ENCODE measurements at places on chromosomes 2 and 18.

DNA sequence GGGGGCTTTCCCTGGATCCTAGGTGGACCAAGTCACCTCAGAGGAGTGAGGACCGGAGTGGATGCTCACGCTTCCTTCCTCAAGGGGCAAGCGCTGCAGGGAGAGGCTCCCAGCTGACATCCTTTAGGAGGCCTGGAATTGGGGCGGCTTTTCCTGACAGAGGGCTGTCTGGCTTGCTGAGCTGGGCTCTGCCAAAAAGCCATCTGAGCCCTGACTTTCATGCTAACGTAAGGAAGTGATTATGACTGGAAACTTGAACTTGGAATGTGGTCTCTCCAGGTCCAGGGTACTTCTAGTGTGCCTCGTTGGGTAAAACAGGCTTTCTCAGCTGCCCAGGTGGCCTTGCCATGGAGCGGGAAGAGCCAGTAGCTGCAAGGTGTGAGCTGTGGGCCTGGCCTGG lies 268.3 kb upstream of the SPRED2 start:
- peaks cover 27% of the 10 kb centered on the region for H3K27me3 ChIP-seq
- no peaks in the 10 kb centered on the region for H3K4me1 ChIP-seq
- H3K36me3 ChIP-seq: no peaks in the 10 kb centered on the region
- no peak overlapping the region for H3K27ac ChIP-seq
- DNase-seq: no peak

DNA sequence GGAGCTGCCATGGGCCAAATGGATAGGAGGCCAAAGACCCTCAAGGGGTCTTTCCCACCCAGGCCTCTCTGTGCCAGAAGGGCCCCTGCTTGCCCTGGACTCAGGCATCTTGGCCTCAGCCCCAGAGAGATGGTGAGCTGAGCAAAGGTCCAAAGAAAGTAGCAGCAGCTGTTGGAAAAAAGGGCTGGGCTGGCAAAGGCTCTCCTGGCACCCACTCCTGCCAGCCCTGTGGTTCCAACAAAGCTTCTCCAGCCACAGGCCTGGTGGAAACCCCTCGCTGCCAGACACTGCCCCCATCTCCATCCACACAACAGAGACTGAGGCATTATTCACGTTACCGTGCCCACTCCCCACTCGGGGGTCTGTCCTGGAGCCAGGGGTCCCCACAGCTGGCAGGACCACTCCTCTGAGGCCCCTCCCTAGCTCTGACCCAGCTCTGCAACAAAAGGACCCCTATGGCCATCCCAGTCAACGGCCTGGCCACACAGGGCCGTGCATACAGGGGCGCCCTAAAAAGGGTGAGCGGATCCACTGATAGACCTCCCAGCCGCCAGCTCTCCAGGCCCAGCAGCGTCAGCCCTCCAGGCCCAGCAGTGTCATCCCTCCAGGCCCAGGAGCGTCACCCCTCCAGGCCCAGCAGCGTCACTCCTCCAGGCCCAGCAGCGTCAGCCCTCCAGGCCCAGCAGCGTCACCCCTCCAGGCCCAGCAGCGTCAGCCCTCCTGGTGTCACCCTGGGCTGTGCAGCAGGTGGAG lies 10.1 kb downstream of the BIN1 start:
- no peak for DNase-seq
- H3K4me3 ChIP-seq: no peak overlapping the region
- no peak overlapping the region for H3K27ac ChIP-seq
- H3K27me3 ChIP-seq: no peaks in the 10 kb centered on the region

DNA sequence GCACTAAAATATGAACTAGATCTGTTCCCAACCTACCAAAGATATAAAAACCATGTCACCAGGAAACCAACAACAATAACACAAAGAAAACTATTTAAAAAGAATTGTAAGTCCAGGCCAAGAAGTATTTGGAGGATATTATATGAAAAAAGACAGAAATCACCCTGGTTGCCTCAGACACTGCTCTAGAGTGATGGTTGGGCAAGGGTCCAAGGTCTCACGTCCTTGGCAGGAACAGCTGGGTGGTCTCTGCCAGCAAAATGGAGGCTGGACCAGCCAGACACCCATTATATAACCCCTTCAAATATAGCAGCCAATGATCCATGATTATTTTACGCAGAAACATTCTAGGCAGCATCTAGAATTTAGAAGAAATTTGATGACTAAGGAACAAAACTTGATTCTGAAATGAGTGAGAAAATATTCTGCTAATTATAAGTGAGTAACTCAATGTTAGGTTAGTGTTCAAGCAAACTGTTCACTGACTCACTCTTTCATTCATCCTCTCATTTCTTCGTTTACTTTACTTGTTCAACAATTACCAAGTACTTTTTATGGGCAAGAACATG lies 35.4 kb downstream of the MRPL35 start:
- H3K27me3 ChIP-seq: peaks cover 8% of the 10 kb centered on the region
- no peak overlapping the region for H3K4me3 ChIP-seq
- H3K4me1 ChIP-seq: peaks cover 7% of the 10 kb centered on the region
- DNase-seq: no peak
- no peak overlapping the region for H3K27ac ChIP-seq
- no peaks in the 10 kb centered on the region for H3K36me3 ChIP-seq

- H3K4me1 ChIP-seq: no peaks in the 10 kb centered on the region
- no peak for DNase-seq
- no peaks in the 10 kb centered on the region for H3K27me3 ChIP-seq
- H3K4me3 ChIP-seq: no peak overlapping the region
Measured at GRCh38 chr18:1559563-1559962, 654.9 kb downstream of the ADCYAP1 start.

DNA sequence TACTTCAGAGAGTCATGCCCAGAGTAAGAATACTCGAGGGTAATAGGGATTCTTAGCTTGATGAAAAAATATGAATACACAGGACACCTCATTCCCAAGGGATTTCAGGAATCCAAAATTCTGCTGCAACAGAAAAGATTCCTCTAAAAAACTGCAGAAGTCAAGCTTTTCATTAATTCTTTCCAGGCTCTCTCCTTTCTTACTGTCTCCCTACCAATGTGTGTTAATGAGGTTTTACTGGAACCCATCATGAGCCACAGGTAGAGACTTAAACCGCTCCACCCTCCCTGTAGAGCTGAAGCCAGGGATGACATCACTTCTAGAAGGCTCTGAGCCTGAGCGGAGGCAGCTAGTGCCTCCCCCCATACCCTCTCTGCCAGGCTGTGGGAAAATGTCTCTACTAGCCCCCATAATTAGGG lies 3.4 kb downstream of the SDC1 start:
- peaks cover 9% of the 10 kb centered on the region for H3K4me1 ChIP-seq
- no peak overlapping the region for H3K27ac ChIP-seq
- H3K27me3 ChIP-seq: peaks cover 51% of the 10 kb centered on the region
- peak overlapping the region; percentile 26 for H3K4me3 ChIP-seq
- H3K36me3 ChIP-seq: no peaks in the 10 kb centered on the region
- no peak for DNase-seq

DNA sequence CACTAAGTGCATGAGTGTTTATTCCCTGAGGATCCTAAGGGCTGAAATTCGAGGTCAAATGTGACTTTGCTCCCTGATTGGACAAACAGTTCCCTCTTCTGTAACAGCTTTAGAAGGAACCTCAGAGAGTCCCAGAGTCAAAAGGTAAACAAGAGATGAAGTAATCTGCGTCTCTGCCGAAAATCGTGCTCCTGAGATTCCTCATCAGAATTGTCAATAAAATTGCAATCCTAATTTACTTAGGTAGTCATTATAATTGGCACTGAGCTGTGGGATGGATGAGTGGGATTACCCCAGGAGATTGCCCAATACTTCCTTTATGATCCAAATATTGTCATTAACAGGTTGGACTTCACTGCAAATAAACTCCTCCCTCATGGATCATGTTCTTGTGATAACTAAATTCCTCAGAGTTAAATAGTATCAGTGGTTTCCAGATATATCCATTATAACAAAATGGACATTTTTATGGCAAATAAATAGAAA lies 907 bp upstream of the SUCLG1 start:
- no peaks in the 10 kb centered on the region for H3K27me3 ChIP-seq
- H3K4me3 ChIP-seq: peak overlapping the region; percentile 89
- H3K36me3 ChIP-seq: peaks cover 2% of the 10 kb centered on the region
- DNase-seq: no peak
- peak overlapping the region; percentile 99 for H3K27ac ChIP-seq

GRCh38 chr18:67525328-67526099 lies 9.0 kb upstream of the DSEL start:
- H3K4me1 ChIP-seq: no peaks in the 10 kb centered on the region
- H3K36me3 ChIP-seq: no peaks in the 10 kb centered on the region
- peaks cover 18% of the 10 kb centered on the region for H3K27me3 ChIP-seq
- no peak overlapping the region for H3K27ac ChIP-seq

- no peaks in the 10 kb centered on the region for H3K36me3 ChIP-seq
- H3K27me3 ChIP-seq: peaks cover 11% of the 10 kb centered on the region
- no peaks in the 10 kb centered on the region for H3K4me1 ChIP-seq
- no peak for DNase-seq
- no peak overlapping the region for H3K4me3 ChIP-seq
- H3K27ac ChIP-seq: no peak overlapping the region
Measured at GRCh38 chr2:225937625-225938187, 538.2 kb downstream of the NYAP2 start.

GRCh38 chr2:167294776-167295140 lies 406.5 kb downstream of the XIRP2 start:
- H3K36me3 ChIP-seq: no peaks in the 10 kb centered on the region
- peak overlapping the region; percentile 72 for H3K4me3 ChIP-seq
- DNase-seq: no peak
- H3K27ac ChIP-seq: no peak overlapping the region

- H3K27me3 ChIP-seq: peaks cover 3% of the 10 kb centered on the region
- DNase-seq: no peak
- H3K4me3 ChIP-seq: no peak overlapping the region
- H3K27ac ChIP-seq: no peak overlapping the region
Measured at GRCh38 chr18:26710470-26711096, 154.9 kb downstream of the AQP4 start.

GRCh38 chr2:60608679-60609078 lies 55.2 kb upstream of the BCL11A start:
- H3K4me3 ChIP-seq: no peak overlapping the region
- no peaks in the 10 kb centered on the region for H3K36me3 ChIP-seq
- H3K27me3 ChIP-seq: peaks cover 5% of the 10 kb centered on the region
- H3K4me1 ChIP-seq: no peaks in the 10 kb centered on the region

DNA sequence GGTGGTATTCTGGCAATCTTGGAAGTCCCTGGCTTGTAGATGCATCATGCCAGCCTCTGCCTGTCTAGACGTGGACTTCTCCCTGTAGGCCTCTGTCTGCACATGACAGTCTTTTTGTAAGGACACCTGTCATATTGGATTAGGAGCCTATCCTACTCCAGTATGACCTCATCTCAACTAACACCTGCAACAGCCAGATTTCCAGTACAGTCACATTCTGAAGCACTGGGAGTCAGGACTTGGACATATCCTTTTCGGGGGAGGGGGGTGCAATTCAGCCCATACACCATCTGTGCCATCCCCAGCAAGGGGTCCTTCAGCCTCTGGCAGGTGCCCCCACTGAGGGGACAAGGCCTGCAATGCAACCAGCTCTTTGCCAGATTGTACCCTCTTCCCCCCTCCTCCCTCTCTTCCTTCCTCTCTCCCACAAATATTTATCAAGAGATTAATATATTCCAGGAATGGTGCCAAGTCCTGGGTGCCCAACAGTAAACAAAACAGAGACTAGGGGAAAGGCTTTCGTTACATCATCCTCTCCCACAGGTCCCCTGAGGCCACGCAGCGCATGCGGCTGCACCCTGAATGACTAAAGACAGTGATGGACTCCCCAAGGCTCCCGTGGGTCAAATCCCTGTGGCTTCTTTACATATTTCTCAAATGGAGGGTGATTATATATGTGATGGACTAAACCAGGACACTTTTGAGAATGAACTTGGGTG lies 20.5 kb upstream of the MYCN start:
- H3K4me1 ChIP-seq: no peaks in the 10 kb centered on the region
- H3K27ac ChIP-seq: no peak overlapping the region
- peaks cover 2% of the 10 kb centered on the region for H3K27me3 ChIP-seq
- H3K36me3 ChIP-seq: no peaks in the 10 kb centered on the region
- H3K4me3 ChIP-seq: no peak overlapping the region
- DNase-seq: no peak

DNA sequence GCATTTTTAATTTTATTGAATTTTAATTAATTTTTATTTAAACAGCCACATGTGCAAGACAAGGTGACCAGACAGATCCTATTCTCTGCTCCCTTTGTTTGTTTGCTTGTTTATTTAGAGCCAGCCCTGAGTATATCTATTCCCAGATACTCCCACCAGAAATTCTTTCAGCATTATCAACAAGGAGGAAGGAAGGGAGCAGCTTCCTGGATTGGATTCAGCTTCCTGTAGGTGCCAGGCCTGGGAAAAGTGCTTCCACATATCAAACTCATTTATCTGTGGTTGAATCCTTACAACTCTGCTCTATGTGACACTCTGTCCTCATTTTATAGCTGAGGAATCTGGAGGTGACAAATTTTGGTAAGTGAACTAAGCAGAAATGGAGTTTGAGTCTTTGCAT lies 60.5 kb upstream of the KLF7 start:
- H3K27ac ChIP-seq: no peak overlapping the region
- H3K27me3 ChIP-seq: no peaks in the 10 kb centered on the region
- no peak for DNase-seq
- peaks cover 34% of the 10 kb centered on the region for H3K4me1 ChIP-seq

DNA sequence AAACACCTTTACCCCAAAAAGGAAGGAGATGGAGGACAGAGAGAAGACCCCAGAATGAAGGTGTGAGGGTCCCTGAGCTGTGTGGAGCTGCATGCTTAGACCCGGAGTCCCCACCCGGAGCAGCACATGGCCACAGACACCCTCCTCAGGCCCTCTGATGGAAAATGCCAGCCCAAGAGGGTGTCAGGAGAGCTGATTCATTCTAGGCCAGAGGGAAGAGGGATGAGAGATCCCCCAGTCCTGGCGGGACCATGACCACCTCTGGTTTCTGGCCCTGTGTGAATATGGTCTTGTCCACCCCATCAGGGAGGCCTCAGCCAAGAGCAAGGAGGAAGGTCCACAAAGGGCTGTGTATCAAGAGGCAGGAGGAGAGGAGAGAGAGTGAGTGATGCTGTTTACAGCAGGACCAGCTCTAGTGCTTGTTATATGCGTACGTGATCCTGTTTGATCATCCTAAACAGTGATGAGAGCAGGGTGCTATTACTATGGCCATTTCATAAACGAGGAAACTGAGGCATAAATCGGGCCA lies 186.6 kb upstream of the HAAO start:
- no peak overlapping the region for H3K27ac ChIP-seq
- no peaks in the 10 kb centered on the region for H3K36me3 ChIP-seq
- peaks cover 13% of the 10 kb centered on the region for H3K4me1 ChIP-seq
- DNase-seq: peak; percentile 46

DNA sequence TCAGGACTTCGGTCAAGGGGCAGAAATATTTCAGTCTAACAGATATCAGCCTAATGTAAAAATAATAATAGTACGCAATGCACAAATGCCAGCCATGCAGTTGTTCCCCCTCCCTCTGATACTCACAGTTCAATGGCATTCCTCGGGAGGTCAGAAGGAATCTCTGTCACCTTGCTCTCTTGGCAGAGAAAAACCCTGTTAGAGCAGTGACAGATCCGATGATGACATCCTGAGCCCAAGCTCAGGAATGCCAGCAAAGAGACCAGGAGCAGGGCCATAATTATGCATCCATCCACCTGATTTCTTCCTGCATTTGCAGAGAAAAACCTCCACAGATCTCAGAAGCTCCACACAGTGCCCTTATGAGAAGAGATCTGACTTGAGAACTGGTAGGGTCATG lies at the start of gene FSHR:
Gene FSHR, minus strand, starts transcription at position 376 of the 400 bp plus-strand sequence. Its CDS starts 98 bp downstream, at position 278.
- H3K4me3 ChIP-seq: no peak within 1 kb of the TSS
- DNase-seq: no peak
- no peaks in the 10 kb centered on the region for H3K27me3 ChIP-seq
- H3K27ac ChIP-seq: no peak within 1 kb of the TSS

Data from naive thymus-derived CD8-positive, alpha-beta T cell (primary cell).